ENCODE measurements at places on chromosomes 6 and 20.

GRCh38 chr6:25329982-25330381 lies 50.8 kb downstream of the CARMIL1 start:
- DNase-seq = no peak

GRCh38 chr20:38095017-38095686 lies 61.6 kb downstream of the RPRD1B start:
- no peak for DNase-seq

DNA sequence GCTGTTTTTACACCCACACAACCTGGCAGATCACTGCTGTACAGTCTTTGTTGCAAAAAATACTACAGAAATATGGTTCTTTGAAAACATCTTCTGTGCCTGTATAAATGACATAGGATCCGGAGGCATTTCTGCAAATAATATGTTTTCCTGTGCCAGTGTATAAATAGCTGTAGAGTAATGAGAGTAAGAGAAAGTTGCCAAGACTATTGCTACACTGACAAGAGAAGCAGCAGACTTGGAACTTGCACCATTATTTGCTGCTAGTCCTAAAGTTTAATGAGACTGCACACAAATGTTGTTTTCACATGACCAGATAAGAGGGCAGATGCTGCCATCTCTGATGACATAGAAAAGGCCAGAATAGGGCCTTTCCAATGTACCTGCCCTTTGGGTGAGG lies 50.0 kb upstream of the DTNBP1 start:
- no peak for DNase-seq

DNA sequence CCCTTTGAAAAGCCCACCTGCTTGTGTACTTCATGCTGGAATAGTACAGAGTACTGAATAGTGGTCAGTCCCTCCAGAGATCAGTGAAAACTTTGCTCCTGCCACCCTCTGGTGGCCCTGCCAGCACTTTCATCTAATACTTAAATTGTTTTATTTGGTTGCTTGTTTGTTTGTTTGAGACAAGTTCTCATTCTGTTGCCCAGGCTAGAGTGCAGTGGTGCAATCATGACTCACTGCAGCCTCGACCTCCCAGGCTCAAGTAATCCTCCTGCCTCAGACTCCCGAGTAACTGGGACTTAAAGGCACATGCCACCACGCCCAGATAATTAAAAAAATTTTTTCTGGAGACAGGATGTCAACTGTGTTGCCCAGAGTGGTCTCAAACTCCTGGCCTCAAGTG lies 9.1 kb downstream of the FAM83D start:
- no peak for DNase-seq

- no peak for DNase-seq
Measured at GRCh38 chr6:133980168-133980567, 27.1 kb downstream of the TBPL1 start.

DNA sequence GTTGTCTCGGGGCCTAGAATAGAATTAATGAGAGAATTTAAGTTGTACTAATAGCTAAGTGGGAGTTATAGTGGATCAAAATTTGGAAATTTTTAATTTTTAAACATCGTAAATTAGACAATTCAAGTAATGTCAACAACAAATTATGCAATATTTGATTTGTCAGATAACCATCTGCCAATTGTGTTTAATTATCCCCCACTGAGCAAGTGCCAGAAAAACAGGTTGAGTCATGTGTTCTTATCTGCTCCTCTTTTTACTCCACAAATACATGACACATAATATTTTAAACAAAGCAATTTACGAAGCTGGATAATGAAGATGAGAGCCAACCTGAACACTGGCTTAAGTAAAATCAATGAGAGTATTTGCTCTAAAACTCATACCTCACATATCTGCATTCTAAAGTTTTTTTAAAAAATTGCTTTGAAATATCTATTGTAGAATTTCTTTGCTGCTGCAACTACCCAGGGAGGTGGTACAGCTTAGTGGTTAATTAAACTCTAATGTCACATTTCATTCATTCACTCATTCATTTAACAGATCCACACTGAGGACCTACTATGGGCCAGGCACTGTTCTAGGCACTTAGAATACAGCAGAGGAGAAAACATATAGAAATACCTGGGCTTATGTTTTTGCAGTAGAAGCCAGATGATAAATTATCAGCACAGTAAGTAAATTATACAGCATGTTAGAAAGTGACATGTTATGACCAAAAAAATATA lies 57.1 kb upstream of the MAP7 start:
- no peak for DNase-seq

- no peak for DNase-seq
Measured at GRCh38 chr20:12467758-12468157, 541.0 kb upstream of the SPTLC3 start.

- no peak for DNase-seq
Measured at GRCh38 chr6:139474145-139475108, 100.0 kb upstream of the CITED2 start.

- DNase-seq = no peak
Measured at GRCh38 chr6:31945507-31946369, at the start of gene CFB. Gene CFB (plus strand): TSS chr6:31946095. CDS start chr6:31946222, 127 bp downstream.

DNA sequence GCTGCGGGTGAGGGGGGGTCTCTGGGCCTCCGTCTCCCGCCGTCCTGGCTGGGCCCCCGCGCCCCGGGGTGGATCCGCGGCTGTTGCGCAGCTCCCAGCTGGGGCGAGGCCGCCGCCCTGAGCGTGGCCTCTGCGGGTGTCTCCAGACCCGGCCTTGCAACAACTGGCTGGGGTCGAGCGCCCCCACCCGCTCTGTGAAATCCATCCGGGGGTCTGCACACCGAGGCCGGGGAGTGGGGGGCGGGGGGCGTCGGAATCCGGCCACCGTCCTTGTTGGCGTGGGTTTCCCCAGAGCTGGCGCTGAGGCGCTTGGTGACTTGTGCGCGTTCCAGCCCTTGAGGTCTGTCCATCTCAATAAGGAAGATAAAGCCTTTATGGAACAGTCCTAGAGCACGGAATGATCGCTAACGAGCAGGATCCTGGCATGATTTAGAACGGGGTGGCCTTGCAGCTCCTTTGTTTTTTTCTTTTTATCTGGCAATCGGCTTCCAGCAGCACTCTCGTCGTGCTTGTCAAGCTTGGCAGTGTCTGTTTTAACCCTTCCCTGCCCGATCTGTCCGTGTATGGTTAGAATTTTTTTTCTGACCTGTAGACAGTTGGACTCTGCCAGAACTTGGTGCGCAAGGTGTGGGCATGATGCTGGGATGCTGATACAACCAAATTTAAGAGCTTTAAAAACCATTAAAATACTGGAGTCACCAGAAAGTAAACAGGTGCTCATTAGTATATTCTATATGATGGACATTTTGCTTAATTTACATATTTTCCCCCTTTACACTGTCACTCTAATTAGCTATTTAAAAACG lies 675 bp downstream of the DSTN start:
- DNase-seq = no peak

- peak; percentile 2 for DNase-seq
Measured at GRCh38 chr20:17579369-17580039, 9.6 kb downstream of the DSTN start.

- DNase-seq = no peak
Measured at GRCh38 chr6:153145591-153145990, 14.5 kb upstream of the RGS17 start.

GRCh38 chr20:53330601-53331140 lies 263.0 kb downstream of the ZNF217 start:
- no peak for DNase-seq

DNA sequence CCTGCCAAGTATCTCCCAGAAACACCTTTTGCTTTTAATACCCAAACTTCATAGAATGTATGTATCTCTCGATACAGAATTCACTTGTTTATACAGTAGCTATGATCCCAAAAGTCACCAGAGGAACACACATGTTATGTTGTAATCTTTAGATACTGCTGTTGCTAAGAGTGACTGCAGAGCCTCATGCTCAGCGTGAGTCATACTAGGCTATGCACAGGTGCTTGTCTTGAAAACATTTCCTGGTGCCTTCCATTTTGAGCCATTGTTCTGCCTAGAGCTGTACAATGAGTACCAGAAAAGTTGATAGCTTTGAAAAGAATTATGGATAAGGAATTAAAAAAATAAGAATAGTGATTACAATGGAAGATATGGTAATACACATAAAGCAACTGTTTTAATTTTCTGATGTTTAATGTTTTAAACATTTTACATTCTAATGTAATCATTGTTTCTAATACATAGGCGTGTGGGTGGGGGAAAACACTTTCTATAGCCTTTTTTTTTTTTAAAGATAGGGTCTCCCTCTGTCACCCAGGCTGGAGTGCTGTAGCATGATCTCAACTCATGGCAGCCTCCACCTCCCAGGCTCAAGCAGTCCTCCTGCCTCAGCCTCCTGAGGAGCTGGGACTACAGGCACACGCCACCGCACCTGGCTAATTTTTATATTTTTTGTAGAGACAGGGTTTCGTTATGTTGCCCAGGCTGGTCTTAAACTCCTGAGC lies 79.4 kb downstream of the CD24 start:
- DNase-seq = no peak

DNA sequence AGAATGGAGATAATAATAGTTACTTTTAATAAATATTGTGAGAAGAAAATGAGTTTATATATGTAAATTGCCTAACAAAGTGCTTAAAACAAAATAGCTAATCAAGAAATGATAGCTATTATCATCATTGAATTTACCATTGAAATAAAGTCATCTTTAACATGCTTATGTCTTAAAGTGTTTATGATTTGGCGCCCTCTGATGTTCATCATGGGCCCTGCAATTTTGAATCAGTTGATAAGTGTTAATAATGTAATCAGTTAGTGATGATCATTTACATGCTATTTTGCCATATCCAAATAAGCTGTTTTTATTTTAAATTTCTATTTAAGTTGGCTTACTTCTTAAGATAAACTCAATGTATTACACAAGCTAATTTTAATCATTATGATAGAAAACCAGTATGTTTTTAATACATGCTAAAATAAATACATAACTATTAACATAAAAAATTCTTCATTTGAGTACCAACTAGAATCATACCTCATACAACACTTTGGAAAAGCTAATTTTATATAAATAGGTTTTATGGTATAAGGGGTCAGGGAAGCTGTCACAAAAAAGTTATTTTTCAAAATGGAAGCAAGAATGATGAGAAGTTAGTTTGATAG lies 39.2 kb upstream of the TPD52L1 start:
- DNase-seq = peak; percentile 33

DNA sequence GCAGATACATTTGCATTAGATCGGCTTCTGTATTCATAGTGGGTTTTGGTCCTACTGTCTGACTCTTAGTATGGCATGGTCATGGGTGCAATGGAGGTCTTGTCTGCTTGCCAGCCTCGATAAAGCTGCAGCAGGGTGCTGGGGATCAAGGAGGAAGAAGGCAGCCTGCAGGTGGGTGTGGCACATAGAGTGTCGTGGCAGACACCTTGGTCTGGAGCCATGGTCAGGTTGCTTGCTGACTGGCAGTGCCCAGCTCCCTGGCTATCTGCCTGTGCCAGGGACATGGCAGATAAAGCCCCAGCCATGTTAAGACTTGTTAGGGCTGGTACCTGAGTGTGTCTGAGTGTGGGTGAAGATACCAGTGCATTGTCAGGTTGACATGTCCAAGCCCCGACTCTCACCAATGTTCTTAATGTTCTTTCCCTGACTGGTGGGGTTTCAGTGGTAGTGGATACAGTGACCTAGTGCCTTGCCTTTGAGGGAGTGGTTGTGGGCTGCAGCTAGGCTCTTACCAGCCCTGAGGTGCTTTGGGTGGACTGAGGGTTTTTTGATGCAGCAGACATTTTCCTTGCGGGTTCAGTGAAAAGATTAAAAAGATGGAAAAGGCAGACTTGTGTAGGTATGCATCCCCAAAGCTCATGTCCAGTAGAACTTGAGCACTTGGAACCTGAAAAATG lies 1.8 kb downstream of the FAM83D start:
- no peak for DNase-seq

GRCh38 chr6:38543022-38543421 lies 96.7 kb downstream of the BTBD9 start:
- no peak for DNase-seq

- no peak for DNase-seq
Measured at GRCh38 chr6:42720739-42721138, 1.7 kb downstream of the PRPH2 start.

GRCh38 chr6:105388392-105388791 lies 14.5 kb downstream of the PREP start:
- no peak for DNase-seq

GRCh38 chr6:142834853-142835252 lies 110.1 kb downstream of the HIVEP2 start:
- DNase-seq = no peak

- DNase-seq = no peak
Measured at GRCh38 chr20:19589787-19590362, 168.2 kb upstream of the RIN2 start.

- DNase-seq = no peak
Measured at GRCh38 chr6:135030056-135030473, 24.6 kb downstream of the HBS1L start.

GRCh38 chr6:78589436-78589835 lies 277.9 kb upstream of the IRAK1BP1 start:
- no peak for DNase-seq

GRCh38 chr20:35773154-35773751 lies 1.4 kb downstream of the PHF20 start:
- peak; percentile 23 for DNase-seq

DNA sequence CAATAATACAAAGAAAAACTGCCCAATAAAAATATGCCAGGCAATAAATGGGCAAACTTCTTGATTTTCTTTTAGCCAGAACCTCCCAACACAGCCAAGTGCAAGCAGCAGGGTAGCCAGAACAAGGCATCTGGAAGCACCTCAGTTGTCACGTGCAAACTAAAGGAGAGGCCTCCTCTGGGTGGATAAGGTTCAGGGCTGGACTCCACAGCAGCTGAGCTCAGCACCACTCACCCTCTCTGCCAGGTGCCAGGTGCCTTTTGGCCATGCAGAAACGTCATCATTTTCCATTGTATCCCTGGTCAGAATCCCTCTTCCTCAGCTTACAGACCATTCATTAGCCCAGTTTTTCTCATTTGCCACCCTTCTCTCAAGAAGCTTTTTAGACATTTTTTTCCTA lies 52.7 kb downstream of the SOD2 start:
- no peak for DNase-seq
